ENCODE measurements at places on chromosomes 6 and 20.

GRCh38 chr6:10719964-10720264 is 3.0 kb upstream of the TMEM14C start:
- DNase-seq: no peak

DNA sequence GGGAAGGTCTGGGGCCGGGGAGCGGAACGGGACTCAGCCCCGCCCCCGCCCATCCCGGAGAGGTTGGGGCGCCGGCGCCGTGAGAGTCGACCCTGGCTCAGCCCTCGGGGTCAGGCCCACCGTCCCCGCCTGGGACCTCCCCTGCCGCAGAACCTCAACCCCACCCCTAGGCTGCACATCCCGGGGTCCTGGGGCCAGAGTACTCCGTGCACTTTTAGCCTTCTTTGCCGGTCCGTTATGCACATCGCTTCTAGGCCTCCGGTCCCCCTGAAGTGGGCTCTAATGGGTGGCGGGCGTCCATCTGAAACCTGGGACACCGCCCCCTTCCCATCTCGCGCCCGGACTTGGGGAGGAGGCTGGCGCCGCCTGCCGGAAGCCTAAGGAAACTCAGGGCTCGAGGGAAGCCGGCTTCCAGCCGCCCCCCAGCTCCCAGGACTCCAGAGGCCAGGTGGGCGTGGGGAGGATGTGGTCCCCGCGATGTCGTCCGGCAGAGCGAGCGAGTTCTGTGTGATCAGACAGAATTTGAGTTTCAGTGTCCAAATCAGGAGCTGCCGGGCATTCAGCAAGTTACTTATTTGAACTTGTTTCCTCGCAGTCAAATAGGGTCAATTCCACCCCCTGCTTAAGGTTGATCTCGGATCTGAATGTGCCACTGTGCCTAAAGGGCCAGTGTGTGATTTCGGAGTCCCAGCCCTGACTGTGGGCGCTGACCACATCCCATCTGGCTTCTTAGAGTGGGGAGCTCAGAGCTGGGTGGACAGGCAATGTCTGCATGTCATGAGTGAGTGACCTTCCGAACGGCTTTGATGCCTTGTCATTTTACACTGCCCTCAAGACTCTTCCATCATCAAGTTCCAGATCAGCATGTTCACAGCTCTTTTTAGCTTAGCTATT is 47.6 kb downstream of the CPXM1 start:
- DNase-seq: peak; percentile 35

GRCh38 chr6:12101048-12101447 is 88.9 kb downstream of the HIVEP1 start:
- no peak for DNase-seq

DNA sequence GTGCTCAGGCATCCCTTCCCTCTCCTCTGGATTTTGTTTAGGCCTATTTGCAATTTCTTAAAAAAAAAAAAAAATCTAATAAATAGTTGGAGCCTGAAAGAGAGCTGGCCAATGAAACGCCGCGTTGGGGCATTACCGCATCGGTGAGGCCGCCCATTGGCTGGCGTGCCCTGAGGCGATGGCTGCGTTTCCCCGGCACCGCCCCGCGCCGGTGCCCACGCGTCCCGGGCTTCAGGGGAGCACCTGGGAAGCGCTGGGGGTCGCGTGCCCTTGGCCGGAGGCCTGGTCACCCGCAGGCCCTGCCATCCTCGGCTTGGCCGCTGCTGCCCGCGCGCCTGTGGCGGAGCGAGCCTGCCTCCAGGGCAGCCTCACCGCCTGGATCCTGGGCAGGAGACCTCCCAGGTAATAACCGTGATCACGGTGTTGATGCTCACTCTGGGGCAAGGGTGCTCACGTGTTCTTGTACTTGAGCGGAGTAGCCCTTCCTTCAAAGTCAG is 155.4 kb downstream of the NRN1 start:
- peak; percentile 59 for DNase-seq

DNA sequence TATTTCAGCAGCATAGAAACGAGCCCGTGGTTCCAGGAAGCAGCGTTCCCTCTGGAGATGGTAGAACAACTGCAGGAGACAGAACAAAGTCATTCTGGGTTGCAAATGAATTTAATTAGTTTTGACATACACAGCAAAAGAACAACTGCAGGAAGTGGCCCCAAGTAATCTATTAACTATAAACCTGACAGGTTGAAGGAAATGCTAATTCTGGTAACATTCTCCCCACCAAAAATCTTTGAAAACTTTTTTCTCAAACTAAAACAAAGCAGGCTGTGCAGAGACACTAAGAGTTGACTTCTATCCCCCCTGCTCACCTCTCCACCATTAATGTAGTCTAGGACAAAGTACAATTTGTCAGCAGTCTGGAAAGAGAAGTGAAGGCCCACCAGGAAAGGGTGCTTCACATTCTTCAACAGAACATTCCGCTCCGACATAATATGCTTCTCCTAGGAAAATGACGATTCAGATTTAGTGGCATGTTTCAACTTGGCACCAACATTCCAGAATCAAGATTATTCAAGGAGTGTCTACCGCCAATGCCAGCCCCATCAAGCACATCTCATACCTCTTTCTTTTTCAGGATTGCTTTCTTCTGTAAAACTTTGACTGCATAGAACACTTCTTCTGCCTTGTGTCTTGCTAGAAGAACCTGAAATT is 120.4 kb upstream of the SLC2A12 start:
- no peak for DNase-seq

- DNase-seq: no peak
Observed at GRCh38 chr6:2871953-2872352, 30.3 kb upstream of the SERPINB1 start.

DNA sequence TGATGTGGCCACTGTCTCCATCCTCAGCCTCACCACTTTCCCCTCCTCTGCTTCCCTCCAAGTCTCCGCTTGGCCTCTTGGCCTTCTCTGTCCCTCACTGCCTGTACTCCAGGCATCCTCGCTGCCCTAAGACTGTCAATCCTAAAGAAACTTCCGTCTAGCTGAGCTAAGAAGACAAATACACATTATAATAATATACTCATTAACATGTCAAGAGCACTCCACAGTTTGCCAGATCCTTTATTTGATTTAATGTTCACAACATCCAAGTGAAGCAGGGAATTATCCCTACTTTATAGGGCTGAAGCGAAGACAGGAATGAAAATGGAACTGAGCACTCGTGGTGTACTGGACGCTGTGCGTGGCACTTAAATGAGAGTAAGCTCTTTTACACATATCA is 72.4 kb upstream of the SLC22A23 start:
- DNase-seq: no peak

GRCh38 chr20:25053255-25054031 is 4.5 kb downstream of the ACSS1 start:
- no peak for DNase-seq

DNA sequence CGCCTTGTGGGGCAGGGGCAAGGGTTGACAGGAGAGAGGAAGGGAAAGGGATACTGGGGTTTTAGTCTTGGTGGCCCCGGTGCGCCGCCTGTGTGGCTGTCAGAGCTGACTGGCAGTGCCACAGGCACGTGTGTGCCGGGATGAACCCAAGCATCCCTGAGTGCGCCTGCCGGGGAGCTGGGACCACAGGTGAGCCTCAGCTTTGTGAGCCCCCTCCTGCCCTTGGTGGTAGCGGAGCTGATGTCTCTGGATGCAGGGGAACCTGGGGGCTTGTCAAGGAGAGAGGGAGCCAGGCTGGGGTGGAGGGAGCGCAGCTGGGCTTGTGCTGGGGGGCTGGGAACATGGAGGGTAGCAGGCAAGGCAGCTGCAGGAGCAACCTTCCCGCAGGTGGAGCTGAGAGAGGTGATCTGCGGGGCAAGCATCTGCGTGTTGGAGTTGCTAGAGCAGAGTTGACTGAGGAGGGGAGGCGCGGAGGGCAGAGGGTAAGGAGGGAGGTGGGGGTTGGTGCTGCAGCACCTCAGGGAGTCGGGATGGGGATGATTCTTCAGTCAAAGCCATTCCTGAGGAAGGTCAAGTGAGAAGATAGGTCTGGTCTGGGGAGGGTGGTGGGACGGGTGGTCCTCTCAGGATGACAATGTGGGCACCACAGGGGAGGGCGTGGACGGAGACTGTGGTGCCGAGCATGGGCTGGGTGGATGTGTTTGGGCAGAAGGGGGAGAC is 28.1 kb downstream of the PYGB start:
- no peak for DNase-seq

DNA sequence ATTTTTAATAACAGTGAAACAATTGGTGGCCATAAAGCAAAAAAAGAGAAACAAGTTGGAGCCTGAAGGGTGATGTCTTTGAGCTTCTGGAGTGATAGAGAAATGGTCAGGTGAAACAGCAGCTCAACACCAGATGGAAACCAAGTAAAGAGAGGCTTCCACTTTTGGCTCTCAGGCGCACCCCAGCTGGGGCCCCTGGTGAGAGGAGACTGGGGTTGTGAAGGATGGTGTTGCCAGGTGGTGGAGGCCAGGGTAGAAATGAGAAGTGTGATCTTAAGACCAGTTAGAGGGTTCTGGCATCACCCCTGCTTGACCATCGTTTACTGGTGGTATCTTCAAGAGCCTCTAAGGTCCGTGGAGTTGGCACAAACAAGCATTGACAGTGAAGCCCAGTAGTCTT is 126.0 kb upstream of the AKIRIN2 start:
- DNase-seq: no peak

GRCh38 chr6:135193221-135193620 is 12.1 kb downstream of the MYB start:
- DNase-seq: no peak

GRCh38 chr6:157380458-157380778 is 572 bp upstream of the ZDHHC14 start:
- no peak for DNase-seq

DNA sequence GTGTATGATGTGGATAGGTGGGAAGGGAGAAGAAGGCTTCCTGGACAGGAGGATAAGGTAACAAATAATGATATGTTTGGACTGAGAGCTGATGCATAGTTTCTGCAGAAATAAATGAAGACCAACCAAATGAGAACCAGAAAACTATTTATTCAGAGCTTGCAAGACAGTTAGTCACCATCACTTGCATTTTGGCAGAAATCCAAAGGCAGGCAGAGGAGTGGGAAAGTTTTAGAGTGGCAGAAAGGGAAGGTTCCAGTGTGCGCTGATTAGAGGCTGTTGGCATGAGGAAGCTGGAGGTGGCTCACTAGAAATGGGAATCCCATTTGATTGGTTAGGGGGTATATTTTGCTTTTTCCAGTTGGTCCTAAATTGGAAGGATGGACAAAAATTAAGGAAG is 13.0 kb upstream of the F13A1 start:
- no peak for DNase-seq

- no peak for DNase-seq
Observed at GRCh38 chr6:33875141-33875581, 71.4 kb upstream of the MLN start.

- DNase-seq: no peak
Observed at GRCh38 chr6:164133095-164133494, 718.6 kb downstream of the QKI start.

- peak; percentile 56 for DNase-seq
Observed at GRCh38 chr6:35496841-35497570, at the start of gene TEAD3. Gene TEAD3 (minus strand): TSS chr6:35497079.

DNA sequence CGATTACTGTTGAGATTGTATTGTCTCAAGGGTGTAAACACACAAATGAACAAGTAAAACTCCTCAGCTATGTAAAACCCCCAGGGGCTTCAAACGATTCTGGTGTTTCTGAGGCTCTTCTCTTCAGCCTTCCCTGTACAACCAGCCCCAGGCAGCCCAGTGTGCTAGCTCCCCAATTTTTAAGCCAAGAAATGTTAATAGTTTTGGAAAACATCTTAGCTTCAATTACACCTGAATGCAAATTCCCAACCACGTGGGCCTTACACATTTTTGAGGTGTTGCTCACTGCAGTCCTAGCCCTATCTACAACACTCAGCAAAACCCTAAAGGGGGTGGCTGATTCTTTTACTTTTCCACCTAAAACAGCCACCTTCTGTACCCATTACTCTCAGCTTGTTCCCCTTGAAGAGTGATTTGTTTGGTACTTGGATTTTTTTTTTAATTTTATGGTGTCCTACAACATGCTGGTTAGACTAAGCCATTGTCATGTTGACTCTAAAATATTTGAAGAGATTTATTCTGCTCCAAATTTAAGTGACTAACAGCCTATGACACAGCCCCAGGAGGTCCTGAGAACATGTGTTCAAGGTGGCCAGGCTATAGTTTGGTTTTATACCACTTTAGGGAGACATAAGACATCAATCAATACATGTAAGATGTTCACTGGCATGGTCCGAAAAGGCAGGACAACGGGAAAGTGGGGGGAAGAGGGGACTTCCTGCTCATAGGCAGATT is 48.7 kb downstream of the ADAT2 start:
- no peak for DNase-seq

GRCh38 chr6:167736486-167737204 is 90.1 kb upstream of the AFDN start:
- DNase-seq: no peak

DNA sequence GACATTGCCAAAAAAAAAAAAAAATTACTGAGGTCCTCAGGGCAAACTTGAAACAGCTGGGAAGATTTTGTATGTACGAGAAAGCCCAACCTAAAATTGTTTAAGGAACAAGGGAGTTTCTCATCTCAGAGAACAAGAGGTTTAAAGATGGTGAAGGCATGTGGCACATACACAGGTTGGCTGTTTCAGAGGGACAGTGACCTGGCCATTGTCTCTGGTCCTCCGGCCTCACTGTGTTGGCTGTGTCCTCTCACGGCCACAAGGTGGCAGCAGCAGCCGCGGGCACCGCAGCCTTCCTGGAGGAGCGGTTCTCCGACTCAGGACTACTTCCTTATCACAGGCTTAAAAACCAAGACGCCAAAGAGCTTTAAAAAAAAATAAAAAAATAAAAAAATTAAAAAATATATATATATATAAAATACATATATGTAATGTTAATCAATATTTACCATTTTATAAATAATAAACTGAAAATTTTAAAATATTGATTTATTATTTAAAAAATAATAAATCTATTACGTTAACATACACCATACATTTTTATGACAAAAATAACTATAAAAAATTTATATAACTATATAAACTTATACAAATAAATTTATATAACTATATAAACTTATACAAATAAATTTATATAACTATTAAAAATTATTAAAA is 52.8 kb downstream of the GTF2H5 start:
- peak; percentile 71 for DNase-seq

- DNase-seq: no peak
Observed at GRCh38 chr6:129872586-129872985, 11.5 kb upstream of the TMEM244 start.

- no peak for DNase-seq
Observed at GRCh38 chr6:3039384-3039783, 28.9 kb upstream of the RIPK1 start.

GRCh38 chr6:118649918-118650581 is 1.3 kb downstream of the CEP85L start:
- DNase-seq: no peak

DNA sequence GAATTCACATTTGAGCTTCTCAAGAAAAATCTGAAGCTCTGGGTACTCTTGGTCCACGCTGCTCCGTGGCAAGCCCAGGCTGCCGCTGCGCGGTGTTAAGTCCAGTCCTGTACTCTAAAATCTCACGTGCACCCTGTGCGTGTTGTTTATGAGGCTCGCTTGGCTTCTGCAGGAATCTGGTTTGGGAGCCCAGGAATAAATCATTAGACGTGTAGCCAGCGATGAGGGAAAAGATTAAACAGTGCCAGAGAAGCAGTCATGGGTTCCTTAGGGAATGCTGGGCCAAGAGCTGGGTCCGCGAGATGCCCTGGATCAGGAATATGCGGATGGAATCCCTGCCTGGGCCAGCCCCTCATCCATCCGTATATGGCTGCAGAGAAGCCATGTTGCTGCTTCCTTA is 87.3 kb downstream of the KCNB1 start:
- DNase-seq: no peak

- DNase-seq: no peak
Observed at GRCh38 chr6:138455746-138456400, 43.4 kb downstream of the NHSL1 start.

Measured in activated T-cell treated with anti-CD3 and anti-CD28 coated beads for 48 hours (primary cell).